WTC11 (cell line): ENCODE measurements at places on chromosomes 1 and 21. TPM values are rescaled to one million over a fixed set of nuclear protein-coding genes. Genes with fewer than 3 reads are reported as not detected.

Gene IBA57
- total RNA-seq = 11.4 to 12.5 TPM (median 12.1 TPM) in 3 replicates

Gene TEX38
- total RNA-seq = 0.17 to 0.21 TPM (median 0.18 TPM) in 3 replicates

Gene C1orf159
- total RNA-seq = 13.9 to 17.8 TPM (median 14.0 TPM) in 3 replicates

DNA sequence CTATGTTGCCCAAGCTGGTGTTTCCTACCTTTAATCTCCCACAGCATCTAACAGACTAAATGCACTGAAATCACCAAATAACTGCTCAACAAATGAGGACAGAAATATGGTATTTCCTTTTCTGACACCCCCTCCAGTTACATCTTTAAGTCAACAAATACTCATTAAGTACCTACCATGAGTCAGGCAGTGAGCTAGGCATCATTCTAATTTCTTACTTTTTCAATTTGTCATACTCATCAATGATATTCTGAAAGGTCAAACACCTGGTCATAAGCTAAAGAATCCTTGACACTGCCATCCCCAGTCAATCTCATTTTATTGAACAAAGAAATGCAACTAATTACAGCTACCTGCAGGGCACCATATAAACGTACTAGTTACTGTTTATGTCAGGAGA lies 36.6 kb downstream of the LUZP1 start:
- no peaks in the 10 kb centered on the region for H3K27me3 ChIP-seq
- no peak overlapping the region for H3K4me3 ChIP-seq
- H3K36me3 ChIP-seq = no peaks in the 10 kb centered on the region; the same call in 1 of the 2 replicates
- no peak for DNase-seq

DNA sequence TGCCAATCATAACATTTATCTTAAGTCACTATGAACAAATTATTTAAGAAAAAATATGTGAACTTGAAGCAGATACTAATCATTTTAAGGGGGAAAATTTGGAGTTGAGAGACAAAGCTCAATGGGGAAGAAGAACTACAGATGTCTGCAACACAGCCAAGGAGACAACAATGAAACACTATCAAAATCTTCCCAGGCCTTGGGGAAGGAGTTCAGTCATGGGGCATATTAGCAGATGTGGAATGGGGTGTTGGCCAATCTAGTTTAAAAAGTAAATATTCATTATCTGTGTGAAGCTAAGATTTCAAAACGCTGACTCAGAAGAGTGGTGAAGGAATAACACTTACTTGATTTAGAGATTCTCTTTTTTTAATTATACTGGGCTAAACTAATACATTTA lies 671.6 kb upstream of the ZP4 start:
- H3K4me1 ChIP-seq = no peaks in the 10 kb centered on the region
- no peak overlapping the region for H3K4me3 ChIP-seq
- H3K27me3 ChIP-seq = no peaks in the 10 kb centered on the region

DNA sequence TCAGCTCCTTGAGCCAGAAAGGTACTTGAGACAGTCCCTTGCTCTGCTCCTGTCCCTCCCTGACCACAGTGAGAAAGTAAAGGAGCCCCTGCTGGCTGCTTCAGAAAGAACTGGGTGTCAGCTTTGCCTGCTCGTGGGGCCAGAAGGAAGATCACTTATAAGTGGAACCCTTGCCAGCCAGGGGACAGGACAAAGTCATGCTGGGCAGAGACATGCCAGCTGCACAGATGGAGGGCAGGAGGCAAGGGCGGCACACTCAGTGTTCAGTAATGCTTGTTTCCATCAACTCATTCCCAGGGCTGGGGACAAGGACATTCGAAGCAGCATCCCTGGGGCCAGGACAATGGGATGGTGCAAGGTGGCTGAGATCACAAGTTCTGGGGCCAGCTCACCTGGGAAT lies 41.8 kb downstream of the NTPCR start:
- H3K4me3 ChIP-seq = no peak overlapping the region
- H3K4me1 ChIP-seq = 0 out of 2 replicates have a peak, but pooled peaks cover 3% of the 10 kb centered on the region
- DNase-seq = no peak
- no peak overlapping the region for H3K27ac ChIP-seq
- peaks cover 4% of the 10 kb centered on the region; the same call in 1 of the 2 replicates for H3K27me3 ChIP-seq
- peaks cover 71% of the 10 kb centered on the region for H3K36me3 ChIP-seq

DNA sequence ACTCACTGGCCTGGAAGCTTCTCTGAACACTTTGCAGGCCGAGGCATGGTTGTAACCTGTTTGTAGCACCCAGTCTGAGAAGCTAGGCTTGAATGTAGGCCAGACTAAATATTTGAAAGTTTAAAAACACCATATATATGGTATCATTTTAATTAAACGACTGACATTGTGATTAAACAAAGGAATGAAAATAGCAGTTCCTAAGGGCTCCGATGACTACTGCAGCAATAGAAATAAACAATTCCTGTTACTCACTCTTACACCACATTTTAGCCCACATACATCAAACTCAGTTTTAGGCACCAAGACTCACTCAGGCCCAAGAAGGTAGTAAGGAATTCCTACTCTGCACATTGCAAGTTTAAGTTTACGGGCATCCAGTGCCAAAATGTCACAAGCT lies 281.2 kb downstream of the AKT3 start:
- DNase-seq = no peak
- no peaks in the 10 kb centered on the region for H3K36me3 ChIP-seq
- H3K27me3 ChIP-seq = no peaks in the 10 kb centered on the region
- H3K4me1 ChIP-seq = no peaks in the 10 kb centered on the region
- no peak overlapping the region for H3K27ac ChIP-seq

GRCh38 chr1:24526940-24527542 lies 24.4 kb downstream of the RCAN3 start:
- H3K4me3 ChIP-seq = no peak overlapping the region
- peaks cover 7% of the 10 kb centered on the region for H3K36me3 ChIP-seq

DNA sequence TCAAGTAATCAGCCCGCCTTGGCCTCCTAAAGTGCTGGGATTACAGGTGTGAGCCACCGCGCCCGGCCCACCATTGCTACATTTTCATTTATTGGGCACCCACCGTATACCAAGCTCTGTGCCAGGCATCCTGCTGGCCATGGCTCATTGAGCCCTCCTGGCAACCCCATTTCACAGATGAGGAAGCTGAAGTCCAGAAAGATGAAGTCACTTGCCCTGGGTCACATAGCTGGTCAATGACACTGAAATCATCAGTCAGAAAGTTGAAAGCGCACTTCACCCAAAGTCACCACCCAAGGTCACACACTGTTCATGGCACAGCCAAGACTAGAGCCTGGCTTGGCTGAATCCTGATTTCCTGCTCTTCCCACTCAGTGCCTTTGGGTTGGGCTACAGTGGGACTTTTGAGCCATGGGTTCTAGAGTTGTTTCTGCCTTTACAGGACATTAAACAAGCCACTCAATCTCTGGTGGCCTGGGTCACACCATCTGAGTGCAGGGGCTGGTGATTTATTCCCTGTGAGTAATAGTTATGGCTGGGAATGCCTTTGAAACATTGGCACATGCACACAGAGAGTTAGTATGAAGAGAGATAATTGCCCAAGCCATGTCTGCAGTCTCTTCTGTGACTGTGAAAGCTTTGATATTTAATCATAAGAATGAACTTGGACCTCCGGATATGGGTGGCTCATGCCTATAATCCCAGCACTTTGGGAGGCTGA lies 16.0 kb upstream of the ARHGEF10L start:
- H3K27ac ChIP-seq = no peak overlapping the region
- no peaks in the 10 kb centered on the region for H3K36me3 ChIP-seq
- H3K4me1 ChIP-seq = peaks cover 49% of the 10 kb centered on the region
- no peak for DNase-seq
- H3K27me3 ChIP-seq = peaks cover 4% of the 10 kb centered on the region; the same call in 1 of the 2 replicates

- H3K4me3 ChIP-seq = no peak overlapping the region
- H3K27ac ChIP-seq = no peak overlapping the region
- no peaks in the 10 kb centered on the region; the same call in none of the 2 replicates for H3K27me3 ChIP-seq
These were observed 231.1 kb downstream of the CACNA1E start for GRCh38 chr1:181714428-181714827.
